Stimulated activated CD4-positive, alpha-beta T cell treated with anti-CD3 and anti-CD28 coated beads, TNF-alpha, amount 100 ng/mL, for 4 hours (primary cell): ENCODE measurements at places on chromosomes 12 and 14.

GRCh38 chr12:126160912-126161311 is 1095.7 kb downstream of the AACS start:
- no peak for DNase-seq

DNA sequence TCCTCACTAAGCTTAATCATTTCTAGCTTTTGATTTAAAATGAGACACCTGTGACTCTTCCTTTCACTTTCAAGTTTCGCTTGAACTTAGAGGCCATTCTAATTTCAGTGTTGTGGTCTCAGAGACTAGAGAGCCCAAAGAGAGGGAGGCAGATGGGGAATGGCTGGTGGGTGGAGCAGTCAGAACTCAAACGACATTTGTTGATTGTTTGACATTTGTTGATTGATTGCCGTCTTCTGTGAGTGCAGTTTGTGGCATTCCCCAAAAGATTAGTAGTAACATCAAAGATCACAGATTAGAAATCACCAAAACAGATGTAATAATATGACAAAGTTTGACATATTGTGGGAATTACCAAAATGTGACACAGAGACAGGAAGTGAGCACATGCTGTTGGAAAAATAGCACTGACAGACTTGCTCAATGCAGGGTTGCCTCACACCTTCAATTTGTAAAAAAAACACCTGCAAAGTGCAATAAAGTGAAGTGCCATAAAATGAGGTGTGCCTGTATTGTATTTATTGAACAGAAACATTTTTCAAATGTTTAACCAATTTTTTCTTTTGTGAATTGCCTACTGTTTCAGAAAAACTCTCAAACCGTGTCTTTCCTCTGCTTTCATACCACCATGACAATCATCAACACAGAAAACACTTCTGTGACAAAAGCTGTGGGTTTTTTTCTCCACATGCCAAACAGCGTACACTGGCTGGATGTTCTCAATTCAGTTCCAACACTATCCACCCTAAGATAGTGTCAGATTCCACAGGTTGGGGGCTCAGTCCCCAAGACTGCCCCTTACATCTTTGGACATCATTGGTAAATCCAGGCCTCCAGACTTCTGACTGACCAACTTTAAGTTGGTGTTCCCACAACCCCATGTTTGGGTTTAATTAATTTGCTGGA is 376.3 kb upstream of the RGS6 start:
- DNase-seq: peak; percentile 31

- DNase-seq: no peak
Measured at GRCh38 chr14:103290494-103290893, 43.5 kb upstream of the EIF5 start.

DNA sequence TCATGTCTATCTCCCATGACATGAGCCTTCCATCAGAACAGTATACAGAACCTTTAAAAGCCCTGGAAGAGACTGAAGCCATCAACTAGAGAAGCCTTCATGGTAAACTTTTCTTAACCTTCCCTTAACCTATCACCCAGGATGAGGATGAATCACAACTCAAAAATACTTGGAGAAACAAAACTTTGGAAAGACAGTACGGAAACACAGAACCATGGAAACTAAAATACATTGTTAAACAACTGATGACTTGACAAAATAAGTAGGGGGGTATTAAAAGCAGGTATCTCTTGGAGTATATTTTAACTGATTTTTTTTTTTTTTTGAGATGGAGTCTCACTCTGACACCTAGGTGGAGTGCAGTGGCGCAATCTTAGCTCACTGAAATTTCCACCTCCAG is 8.7 kb downstream of the TM7SF3 start:
- DNase-seq: no peak

- DNase-seq: no peak
Measured at GRCh38 chr12:79402606-79403005, 288.2 kb downstream of the PAWR start.

GRCh38 chr12:77005611-77006098 is 59.7 kb downstream of the E2F7 start:
- no peak for DNase-seq

GRCh38 chr12:67773896-67774295 is 125.4 kb downstream of the DYRK2 start:
- no peak for DNase-seq

DNA sequence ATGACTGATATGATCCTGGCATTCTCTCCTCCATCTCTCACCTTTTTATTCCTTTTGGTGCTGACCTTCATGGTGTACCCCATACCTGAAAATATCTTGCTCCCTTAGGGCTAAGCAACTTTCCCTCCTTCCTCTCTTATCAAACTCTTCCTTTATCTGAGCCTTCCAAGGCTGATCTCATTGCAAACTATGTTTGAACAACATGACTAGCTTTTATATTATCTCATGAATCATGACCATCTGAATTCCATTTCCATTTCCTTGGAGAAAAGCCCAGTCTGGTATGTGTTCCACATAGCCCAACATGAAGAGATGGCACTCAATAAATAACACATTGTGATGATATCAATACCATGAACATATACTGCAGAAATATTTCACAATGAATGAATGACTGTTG is 111.6 kb downstream of the TSPAN8 start:
- DNase-seq: no peak

GRCh38 chr12:102642199-102642598 is 161.8 kb upstream of the IGF1 start:
- no peak for DNase-seq

DNA sequence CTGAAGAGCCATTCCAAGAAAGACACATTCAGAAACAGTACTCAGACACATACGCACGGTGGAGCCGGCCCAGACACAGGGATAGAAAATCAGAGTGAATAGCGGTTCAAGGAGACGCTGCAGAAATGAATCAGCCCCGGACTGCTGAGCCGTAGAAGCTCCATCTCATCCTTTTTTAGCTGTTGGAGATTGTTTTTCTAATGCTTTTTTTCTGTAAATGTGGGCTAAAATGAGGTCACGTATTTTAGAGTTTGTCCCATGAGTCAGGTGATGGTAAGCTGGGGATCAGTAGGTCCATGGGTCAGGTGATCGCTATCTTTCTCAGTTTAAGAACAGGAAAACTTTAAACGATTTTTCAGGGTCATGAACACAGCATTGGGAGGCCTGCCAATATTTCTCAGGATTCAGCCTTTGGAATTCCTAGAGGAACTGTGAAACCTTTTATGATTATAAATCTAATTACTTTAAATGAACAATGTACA is 202.4 kb downstream of the ITPR2 start:
- no peak for DNase-seq

- DNase-seq: no peak
Measured at GRCh38 chr12:92601176-92601575, 101.6 kb upstream of the PLEKHG7 start.

GRCh38 chr12:2668816-2669215 is 126.0 kb upstream of the FKBP4 start:
- no peak for DNase-seq

DNA sequence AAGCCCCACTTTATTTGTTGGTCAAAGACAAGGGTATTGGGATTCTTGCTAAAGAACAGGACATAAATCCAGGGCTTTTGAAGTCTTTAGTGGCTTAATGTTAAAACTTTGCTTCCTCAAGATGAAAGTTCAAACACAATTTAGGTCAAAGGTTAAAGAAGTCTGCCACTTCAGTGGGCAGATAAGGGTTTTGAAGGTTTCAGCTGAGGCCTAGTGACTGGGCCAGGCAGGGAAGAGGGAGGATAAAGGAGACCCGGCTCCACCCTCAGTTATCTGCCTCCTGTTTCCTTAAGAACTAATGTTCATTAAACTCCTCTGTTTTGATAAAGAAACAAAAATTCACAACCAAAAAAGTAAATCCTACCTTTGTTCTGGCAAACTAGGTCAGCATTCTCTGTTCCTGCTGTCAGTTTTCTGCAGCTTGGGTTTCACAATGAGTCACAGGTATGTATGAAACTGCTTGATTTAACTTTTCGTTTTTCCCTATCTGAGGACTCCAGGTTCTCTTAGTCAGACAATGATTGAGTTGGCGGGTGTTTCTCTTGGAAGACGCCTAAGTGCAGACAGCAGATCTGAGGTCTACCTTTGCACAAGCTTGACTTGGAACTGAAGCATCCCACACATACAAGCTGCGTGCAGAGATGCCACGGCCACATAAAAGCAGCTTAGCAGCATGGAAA is 208.3 kb downstream of the EXOC5 start:
- no peak for DNase-seq

DNA sequence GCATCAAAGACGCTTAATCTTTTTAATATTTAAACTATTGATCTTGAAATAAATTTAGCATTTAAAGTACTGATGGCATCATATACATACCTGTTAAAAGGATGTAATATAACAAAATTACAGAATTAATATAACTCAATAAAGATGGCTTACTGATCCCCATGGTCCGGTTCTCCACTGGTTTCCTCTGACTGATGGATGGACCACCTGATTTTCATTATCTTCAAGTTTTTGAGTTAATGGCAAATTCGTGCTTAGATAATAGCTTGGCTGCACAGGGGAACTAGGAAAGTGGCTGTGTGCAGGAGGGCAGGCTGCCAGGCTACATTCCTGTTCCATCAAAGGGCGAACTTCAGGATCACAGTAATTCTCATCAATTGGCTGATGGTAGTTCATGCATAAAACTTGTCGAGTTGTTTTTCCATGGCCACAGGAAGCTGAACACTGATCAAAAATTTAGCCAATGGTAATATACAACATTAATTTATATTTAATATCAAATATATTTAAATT is 123.9 kb downstream of the ADAMTS20 start:
- no peak for DNase-seq

GRCh38 chr12:3795492-3796133 is 42.7 kb upstream of the CRACR2A start:
- no peak for DNase-seq

- peak; percentile 48 for DNase-seq
Measured at GRCh38 chr12:26853303-26854030, 20.5 kb upstream of the ITPR2 start.

GRCh38 chr12:34289431-34290380 is 267.4 kb downstream of the ALG10 start:
- no peak for DNase-seq

DNA sequence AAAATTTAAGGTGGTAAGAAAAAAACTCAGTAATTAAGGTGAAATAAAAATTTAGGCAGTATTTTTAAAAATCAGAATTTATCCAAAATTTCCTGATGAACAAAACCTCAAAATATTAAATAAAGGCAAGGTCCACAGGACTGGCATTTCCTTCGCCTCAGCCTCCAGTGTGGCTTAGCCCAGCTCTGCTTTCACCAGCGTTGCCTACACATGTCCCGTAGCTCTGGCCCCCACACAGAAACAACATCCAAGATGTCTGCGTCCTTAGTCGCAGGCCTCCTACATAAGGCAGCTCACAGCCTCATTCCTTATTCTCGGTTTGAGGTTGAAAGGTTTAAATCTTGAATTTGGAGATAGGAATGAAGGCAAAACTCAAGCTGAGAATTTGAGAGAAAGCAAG is 274.3 kb downstream of the SYT1 start:
- DNase-seq: no peak

GRCh38 chr12:26871985-26872384 is 39.0 kb upstream of the ITPR2 start:
- no peak for DNase-seq

- DNase-seq: no peak
Measured at GRCh38 chr14:68824517-68825347, 31.9 kb upstream of the ZFP36L1 start.
